ENCODE measurements at places on chromosomes 6 and 20.
A peak's percentile ranks its signal among the peaks of the same experiment; 100 is the strongest.

DNA sequence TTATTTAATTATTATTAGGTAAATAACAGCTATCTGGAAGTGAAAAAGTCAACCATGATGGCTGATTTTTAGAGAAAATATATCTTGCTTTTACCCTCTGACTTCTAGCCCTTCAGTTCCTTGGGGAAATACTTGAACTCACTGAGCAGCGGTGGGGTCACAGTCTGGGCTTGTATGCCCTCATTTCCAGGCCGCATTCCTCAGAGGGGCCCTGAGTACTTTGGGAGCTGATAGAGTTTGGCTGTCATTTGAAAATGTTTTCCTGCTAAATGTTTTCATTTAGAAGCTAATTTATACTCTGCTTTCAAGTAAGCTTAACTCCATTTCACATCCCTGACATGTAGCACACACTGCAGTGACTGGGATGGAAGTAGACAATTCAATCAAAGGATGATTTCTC is 1028.5 kb downstream of the KIF16B start:
- DNase-seq, result no peak

DNA sequence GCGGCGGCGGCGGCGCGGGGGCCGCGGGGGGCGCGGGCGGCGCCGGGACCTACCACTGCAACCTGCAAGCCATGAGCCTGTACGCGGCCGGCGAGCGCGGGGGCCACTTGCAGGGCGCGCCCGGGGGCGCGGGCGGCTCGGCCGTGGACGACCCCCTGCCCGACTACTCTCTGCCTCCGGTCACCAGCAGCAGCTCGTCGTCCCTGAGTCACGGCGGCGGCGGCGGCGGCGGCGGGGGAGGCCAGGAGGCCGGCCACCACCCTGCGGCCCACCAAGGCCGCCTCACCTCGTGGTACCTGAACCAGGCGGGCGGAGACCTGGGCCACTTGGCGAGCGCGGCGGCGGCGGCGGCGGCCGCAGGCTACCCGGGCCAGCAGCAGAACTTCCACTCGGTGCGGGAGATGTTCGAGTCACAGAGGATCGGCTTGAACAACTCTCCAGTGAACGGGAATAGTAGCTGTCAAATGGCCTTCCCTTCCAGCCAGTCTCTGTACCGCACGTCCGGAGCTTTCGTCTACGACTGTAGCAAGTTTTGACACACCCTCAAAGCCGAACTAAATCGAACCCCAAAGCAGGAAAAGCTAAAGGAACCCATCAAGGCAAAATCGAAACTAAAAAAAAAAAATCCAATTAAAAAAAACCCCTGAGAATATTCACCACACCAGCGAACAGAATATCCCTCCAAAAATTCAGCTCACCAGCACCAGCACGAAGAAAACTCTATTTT is 2.0 kb downstream of the FOXC1 start:
- DNase-seq, result no peak

DNA sequence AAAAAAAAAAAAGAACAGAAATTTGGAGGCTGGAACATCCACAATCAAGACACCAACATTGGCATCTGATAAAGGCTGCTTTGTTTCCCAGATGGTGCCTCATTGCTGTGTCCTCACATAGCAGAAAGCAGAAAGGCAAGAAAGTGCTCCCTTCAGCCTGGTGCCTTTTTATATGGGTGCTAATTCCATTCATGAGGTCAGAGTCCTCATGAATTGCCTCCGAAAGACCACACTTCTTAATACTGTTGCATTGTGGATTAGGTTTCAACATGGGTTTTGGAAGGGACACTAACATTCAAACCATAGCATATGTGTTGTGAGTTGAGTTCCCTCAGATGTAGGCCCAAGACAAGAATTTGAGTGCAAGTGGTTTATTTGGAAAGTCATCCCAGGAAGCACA is 8.0 kb upstream of the C20orf202 start:
- no peak for DNase-seq

GRCh38 chr6:89509777-89510281 is 76.9 kb downstream of the ANKRD6 start:
- DNase-seq, result no peak

DNA sequence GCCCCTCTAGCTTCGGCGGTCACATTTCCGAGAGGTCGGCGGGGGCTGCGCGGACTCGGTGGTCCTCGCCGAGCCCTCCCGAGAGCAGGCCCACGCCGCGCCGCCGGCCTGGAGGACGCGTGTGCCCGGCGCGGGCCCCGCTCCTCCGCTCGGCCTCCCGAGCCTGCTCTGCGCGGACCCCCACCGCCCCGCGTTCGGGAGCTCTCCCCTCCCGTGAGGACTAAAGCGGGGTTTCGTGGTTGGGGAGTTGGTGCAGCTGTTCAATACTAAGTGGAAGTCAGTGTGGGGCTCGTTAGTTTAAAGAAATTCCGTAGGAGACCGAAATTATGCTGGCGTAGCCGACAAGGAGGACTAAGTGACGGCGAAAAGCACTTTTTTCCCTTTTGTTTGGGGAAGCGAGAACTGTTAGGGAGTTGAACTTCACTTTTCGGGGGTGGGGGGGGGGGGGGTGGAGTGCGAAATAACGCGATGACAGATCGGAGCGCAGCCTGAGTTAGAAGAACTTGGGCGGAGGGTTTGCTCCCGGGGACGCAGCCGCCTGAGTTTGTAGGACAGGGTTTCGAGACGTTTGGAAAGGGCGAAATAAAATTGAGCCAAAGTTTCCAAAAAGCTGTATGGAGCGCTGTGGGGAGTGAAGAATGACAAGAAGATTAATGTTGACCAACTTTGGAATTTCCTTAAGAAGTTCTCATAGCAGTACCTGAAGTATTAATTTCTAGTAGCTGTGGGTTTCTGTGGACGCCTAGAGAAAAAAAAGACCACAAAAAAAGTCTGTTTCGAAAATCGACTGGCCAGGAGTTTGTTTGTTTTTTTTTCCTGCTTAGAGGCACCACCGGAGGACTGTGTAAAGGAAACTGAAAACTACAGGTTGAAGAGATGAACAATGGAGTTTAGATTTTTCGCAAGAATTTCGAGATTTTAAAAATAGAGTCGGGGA is 1.4 kb downstream of the QKI start:
- peak; percentile 56 for DNase-seq

DNA sequence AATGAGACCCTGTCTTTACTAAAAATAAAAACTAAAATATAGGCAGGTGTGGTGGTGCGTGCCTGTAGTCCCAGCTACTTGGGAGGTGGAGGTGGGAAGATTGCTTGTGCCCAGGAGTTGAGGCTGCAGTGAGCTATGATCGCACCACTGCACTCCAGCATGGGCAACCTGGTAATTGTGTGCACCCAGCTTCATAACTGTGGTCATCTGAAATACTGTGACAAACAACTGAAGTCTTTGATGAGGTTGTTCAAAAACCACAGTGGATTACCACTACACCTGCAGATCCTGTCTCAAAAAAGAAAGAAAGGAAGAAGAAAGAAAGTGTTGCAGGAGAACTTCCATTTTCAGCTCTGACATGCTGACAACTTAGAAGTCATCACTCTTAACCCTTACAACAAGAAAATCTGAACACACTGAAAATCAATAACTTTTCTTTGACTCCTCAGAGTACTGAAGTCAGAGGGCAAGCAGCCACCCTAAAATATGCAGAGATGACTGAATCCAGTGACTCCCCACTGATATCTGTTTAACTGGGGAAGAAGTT is 13.8 kb upstream of the ZBP1 start:
- DNase-seq, result no peak

- no peak for DNase-seq
Observed at GRCh38 chr6:1739680-1740079, 130.0 kb downstream of the FOXC1 start.

DNA sequence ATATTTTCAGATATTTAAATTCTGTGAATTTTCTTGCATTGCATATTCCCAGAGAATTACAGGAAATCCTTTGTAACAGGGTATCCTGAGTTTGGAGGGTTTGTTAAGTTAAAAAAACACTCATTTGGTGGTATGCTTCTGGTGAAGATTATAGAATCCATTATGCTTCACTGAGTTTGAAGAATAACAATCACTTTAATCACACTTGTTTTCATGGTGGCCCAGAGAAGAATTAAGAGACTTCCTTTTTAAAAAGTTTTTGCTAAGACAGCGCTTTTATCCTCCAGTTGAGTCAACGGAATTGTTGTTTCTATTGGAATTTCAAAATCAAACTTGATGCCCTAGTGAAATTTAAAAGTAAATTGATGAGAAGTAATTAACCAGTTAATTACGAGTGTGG is 17.4 kb downstream of the PLEKHG1 start:
- no peak for DNase-seq

GRCh38 chr6:114906096-114906495 is 563.3 kb upstream of the HS3ST5 start:
- DNase-seq, result no peak

GRCh38 chr6:106875782-106876321 is 98.7 kb downstream of the CD24 start:
- DNase-seq, result no peak

DNA sequence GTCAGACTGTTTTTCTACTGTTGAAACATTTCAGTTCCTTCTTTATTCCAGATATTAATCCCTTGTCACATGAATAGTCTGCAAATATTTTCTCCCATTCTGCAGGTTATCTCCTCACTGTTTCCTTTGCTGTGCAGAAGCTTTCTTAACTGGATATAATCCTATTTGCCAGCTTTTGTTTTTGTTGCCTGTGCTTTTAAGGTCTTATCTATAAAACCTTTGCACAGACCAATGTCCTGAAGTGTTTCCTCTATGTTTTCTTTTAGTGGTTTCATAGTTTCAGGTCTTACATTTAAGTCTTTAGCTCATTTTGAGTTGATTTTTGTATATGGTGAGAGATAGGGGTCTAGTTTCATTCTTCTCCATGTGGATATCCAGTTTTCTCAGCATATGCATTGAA is 19.2 kb downstream of the NCOA6 start:
- no peak for DNase-seq

DNA sequence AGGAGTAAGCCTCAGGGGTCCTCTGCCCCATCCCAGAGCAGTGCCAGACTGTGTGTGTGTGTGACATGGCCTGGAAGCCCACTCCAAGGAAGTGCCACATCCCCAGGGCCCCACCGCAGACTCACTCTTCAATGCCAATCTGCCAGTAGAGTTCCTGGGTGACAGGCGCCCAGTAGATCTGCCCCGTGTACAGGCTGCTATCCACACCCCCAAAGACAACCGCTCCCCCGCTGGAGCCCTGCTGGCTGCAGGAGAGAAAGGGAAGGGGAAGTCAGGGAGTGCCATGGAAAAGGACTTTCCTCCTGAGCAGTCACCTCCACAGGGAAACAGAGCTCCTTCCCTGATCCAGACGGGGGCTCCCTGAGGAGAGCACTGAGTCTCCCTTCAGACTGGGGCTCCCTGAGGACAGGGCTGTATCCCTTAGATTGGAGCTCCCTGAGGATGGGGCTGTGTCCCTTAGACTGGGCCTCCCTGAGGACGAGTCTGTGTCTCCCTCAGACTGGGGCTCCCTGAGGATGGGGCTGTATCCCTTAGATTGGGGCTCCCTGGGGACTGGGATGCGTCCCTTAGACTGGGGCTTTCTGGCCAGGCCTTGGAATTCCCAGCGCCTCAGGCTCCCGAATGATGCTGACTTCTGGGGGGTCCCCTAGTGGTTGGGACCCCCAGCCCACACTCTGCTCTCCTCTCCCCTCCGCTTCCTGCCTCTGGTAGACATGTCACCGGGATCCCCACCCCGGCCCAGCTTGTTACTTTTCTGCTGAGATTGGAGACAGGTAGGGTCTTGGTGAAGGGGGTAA is 5.2 kb upstream of the TFEB start:
- no peak for DNase-seq

DNA sequence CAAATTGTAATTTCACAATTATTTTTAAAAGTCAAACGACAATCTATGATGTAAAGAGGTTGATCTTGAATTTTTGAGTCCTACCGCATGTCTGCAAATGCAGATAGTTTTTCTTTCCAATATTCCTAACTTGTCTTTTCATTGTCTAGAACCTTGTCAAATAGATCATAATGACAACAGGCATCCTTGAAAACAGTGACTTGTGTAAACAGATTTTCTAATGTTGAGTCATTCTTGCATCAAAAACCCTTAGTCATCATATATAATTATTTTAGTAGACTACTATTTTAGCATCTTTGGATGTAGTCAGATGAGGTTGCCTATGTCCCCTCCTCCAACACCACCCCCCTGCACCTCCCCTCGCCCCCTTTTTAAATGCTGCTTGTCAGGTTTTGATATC is 43.8 kb downstream of the BMP6 start:
- DNase-seq, result no peak

DNA sequence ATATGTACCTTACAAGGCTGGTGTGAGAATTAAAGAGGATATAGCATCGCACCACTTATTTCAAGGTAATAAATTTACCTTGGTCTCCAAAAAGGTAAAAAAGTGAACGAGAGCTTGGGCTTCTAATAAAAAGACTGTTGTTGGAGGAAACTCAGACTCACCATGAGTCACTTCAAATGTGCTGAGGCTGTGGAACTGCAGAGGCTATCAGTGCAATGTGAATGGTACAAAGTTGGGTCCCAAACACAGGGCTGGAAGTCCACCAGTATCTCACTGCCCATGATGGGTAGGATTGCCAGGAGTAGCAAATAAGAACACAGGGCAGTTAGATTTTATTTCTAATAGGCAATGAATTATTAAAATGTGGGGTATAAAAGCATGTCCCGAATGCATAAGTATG is 200.6 kb downstream of the MAFB start:
- DNase-seq, result no peak

GRCh38 chr6:127119102-127120022 is 891 bp downstream of the RSPO3 start:
- peak; percentile 24 for DNase-seq

DNA sequence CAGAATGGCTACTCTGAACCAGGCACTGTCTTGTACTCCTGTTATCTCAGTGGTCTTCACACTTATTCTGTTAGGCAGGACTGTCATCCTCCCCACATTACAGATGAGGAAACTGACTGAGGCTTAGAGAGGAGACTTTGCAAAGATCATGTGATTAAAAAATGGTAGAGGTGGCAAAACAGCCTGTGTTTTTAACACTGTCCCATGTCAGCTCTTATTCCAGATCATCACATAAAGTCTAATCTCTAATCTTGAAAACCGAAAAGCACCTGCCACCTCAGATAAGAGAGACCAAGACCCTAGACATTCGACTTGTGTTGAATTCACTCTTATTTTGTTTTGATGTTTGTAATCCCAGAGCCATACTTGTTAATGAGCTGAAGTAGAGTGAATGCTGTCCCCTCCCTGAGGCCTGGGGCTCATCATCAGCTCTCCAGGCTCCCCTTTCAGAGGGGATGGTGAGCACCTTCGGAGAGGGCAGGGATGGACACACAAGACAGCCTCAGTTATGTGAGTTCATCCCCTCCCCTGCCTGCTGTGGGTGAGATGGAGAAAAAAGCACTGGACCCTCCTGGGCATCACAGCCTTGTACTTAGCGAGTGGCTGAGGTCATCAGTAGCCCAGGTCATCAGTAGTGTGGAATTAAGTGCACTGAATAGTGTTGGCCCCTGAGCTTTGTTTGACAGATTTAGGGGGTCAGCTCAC is 30.6 kb downstream of the MTHFD1L start:
- no peak for DNase-seq

- no peak for DNase-seq
Observed at GRCh38 chr20:44662261-44662660, 10.8 kb upstream of the ADA start.
